ENCODE measurements at places on chromosomes 11 and 22.

GRCh38 chr11:36037031-36037430 lies 93.2 kb downstream of the LDLRAD3 start:
- no peak for DNase-seq

- no peak for DNase-seq
Measured at GRCh38 chr11:105705786-105706530, 96.1 kb downstream of the GRIA4 start.

DNA sequence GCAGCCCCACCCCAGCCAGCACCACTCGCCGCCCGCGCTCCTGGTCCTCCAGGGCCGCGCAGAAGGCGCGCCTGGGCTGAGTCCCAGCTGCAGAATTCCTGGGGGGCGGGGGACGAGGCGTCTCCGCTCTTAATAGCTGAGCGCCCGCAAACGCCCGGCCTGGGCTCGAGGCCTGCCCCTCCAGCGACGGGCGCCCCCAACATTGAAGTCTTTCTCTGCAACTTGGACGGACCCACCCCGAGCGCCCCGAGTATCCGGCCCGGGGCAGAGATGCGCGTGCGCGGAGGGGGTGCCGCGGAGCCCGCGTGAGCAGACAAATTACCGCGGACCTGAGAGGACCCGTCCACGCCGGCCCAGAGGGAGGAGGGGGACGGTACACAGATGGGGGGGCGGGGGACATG lies 6.7 kb upstream of the SYT7 start:
- no peak for DNase-seq

GRCh38 chr22:24433001-24433827 lies 5.8 kb downstream of the ADORA2A start:
- DNase-seq: no peak

- no peak for DNase-seq
Measured at GRCh38 chr11:61957021-61957770, 7.0 kb downstream of the BEST1 start.

GRCh38 chr11:19790831-19791552 lies 78.4 kb downstream of the NAV2 start:
- no peak for DNase-seq
